ENCODE measurements at places on chromosomes 3 and 15.

DNA sequence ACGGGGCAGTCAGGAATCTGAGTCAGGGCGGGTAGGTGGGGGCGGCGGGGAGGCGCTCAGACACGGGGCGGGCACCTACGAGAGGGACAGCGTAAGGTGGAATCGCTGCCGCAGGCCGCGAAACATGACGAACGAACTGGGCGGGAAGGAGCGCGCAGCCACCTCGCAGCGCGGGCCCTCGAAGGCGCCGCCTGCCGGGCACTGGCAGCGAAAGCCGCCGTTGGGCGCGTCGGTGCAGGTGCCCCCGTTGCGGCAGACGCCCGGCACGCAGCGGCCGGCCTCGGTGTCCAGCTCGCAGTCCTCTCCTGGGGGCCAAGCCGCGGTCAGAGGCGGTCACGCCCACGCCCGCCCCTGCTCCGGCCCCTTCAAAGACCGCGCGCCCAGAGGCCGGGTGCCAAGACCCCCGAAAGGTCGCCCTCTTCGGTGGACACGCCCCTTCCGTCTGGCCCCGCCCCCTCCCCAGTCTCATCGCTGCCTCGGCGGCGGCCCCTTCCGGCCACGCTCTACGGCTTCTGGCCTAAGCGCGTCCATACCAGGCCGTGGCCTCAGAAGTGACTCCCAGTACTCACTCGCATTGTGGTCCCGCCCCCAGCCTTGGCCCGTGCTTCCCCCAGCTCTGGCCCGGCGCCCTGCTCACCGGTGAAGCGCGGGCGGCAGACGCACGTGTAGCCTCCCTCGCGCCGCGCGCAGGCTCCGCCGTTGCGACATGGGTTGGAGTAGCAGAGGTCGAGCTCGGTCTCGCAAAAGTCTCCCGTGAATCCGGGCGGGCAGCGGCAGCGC is 6.4 kb downstream of the CELSR3 start:
- peak; percentile 91 for DNase-seq

DNA sequence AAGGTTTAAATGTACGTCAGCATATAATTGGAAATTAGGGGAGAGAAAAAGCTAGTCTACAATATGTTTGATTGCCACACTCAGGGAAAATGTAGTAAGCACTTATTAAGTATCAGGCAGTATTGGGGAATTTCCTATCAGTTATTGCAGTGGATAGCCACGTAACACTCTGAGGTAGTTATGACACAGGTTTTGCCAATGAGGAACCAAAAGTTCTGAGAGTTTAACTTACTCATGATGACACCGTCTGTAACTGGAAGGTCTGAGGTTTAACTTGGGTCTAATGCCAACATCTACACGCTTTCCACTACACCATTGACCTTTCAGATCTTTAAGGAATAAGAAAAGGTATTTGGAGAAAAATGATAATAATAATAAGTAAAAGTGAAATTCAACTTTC is 89.5 kb downstream of the ZMAT3 start:
- no peak for DNase-seq

DNA sequence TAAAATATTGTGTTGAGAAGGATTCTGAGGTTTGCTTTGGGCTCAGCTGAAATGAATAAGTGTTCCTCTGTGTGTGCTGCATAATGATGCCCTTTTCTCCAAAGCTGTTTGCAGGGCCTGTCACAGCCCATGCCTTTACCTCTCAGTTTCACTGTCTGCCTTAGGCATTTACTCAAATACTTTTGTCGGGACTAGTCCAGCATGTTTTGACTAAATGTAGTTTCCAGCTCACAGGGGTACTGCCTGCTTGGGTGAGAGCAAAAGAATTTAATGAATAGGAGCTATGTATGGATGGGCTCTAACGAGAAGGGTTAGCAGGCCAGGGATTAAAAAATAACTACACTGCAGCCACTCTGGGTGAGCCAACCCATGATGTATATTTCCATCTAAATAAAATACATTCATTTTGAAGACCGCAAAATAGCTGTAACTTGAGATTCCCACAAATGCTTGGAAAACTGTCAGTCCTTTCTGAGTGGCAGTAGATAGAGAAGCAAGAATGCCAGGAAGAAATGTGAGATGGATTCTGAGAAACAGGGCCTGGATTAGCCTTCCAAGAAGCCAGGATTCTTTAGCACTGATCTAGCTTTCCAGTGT is 549.2 kb upstream of the TBL1XR1 start:
- no peak for DNase-seq

- DNase-seq: no peak
Measured at GRCh38 chr3:126200534-126200933, 20.1 kb upstream of the ALDH1L1 start.

DNA sequence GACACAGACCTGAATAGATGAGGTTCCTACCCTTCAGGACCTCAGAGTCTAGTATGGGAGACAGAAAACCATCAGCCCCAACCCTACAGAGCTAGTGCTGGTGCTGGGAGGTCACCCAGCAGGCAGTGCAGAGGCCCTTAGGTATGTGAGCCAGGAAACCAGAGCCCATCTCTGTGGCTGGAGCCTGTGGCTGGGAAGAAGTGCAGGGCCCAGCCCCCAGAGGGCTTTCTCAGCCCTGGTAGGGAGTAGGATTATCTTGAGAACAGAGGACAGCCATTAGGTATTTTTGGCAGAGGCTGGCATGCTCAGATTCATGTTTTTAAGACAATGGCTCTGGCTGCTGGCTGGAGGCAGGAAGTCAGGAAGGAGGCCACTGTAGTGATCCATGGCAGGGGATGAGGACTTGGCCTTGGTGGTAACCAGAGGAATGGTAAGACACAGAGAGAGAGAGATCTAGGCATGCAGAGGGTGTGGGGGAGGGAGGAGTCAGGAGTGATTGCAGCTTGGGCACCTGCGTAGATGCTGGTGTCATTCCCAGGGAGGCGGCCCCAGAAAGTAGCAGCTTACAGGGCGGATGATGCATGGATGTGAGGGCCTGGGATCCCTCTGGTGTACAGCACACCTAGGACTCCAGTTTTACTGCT is 220.9 kb upstream of the EIF1B start:
- DNase-seq: no peak
